ENCODE measurements at places on chromosomes 5 and 9. TPM values are rescaled to one million over a fixed set of nuclear protein-coding genes. Genes with fewer than 3 reads are reported as not detected.

NR2F1 gene
- 231 TPM for polyA plus RNA-seq

TRIP13 gene
- polyA plus RNA-seq = 14.2 TPM

DNA sequence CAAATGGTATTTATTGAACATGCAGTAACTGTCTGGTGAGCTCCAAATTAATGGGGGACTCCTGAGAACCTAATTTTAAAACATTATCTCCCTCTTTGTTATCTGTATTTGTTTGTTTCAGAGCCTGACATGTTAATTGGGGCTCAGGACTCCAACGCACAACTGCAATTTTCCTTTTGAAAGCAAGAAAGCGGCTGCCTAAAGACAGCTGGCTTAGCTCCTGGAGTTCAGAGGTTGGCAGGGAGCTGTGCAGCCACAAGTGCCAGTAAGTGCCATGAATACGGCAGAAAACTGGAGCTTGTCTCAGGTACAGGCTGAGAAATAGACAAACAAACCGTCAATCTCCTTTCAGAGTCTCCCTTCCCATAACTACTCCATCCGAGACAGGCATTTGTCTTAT lies 80.9 kb downstream of the PPP2R2B start:
- DNase-seq = no peak

PIK3R1 gene
- 86.2 TPM for polyA plus RNA-seq

OLFML2A gene
- polyA plus RNA-seq = 23.5 TPM

DNA sequence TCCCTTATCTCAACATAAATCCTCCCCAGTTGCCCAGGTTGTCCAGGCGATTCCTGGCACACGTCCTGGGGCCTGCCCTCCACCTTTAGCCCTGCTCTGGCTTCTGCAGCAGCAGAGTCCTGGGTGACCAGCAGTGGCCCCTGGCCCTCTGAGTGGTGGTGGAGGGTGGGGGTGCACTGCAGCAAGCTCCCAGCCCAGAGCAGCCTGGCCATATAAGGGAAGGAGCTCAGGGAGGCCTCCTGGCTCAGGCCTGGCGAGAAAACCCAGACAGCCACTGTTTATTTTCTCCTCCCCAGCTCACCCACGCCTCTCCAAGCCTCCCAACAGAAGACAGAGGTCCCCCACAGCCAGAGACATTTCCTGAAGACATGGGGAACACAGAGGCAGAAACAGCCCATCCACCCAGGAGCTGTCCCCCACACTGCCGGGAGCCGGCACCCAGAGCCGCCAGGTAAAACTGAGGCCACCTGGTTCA lies 44.7 kb upstream of the IL17B start:
- no peak for DNase-seq

IRX1 gene
- polyA plus RNA-seq = 25.4 TPM

DNA sequence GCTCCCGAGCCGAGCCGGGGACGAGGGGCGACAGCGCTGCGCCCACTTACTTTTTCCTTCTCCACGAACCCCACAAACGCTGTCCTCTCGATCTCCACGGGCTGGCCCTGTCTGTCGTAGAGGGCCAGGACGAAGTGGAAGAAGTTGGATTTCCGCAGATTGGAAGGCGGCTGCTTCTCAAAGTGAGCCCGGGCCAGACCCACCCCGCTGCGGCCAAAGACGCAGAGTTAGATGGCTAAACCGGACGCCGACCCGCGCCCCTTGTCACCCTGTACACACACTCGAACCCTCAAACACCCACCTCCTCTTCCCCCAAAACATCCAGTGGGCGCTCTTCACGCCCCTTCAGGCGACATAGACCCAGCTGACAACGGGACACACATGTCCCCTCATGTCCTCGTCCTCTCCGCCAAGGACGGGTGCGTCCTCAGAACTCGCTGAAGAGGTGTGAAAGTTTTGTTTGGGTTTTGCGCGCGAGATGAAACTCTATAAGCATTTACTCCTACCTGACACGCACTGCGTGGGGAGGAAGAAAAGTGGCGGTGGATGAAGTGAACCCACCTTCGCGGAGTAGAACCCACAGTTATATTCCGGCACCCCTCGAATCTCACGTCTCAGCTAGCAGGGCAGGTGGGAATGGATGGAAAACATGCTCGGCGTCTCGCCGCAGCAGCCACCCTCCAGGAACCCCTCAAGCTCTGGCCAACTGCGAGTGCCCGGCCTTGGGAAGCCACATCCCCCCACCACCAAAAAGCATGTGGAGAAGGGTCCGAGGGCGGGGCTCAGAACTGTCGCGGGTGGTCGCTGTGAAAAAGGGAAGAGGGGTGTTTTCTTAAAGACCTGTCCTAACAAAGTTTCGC lies 2.6 kb downstream of the EBF1 start:
- no peak for DNase-seq

PCDHB3 gene
- polyA plus RNA-seq = 3.7 TPM

LVRN gene
- 0.73 TPM for polyA plus RNA-seq

DNA sequence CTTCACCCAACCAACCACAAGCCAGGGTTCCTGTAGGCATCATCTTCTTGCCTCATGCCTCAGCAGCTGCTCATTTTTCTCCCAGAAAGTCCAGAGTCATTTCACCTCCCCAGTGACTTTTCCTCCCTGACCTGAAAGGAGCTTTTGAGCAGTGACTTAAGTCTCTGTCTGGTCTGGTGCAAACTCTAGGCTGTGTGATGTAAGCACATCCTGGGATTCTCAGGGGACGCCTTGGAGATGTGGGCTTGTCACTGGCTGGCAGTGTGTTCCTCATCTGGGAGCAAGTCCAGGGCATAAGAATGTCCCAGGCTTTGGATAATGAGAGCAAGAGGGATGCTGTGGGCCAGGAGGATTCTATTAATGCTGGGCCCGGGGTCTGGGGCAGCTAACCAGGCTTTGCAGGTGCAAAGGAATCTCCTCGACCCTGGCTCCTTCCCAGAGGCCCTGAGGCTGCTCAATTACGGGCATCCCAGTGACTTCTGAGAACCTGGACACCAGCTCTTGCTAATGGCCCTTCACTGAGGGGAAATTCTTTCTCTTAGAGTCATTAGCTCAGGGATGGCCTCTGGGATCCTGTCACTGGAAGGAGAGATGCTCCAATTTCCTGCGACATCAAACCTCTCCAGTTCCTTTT lies 211.0 kb upstream of the PANK3 start:
- no peak for DNase-seq

DNA sequence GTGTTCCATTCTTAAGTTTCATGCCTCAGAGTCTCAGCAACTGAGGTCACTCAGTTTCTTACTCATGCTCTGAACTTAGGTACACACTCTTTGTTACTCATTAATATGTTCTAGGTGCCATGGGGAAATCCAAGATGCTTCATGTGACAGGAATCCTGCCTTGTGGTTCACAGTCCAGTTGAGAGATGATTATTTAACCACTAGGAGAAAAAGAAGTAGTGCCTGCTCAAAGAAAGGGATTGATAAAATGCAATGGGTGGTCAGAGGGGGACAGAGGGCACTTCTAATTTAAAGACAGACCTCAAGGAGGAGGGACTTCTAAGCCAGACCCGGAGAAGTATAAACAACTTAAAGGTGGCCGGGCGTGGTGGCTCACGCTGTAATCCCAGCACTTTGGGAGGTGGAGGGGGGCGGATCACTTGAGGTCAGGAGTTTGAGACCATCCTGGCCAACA lies 69.0 kb downstream of the UGCG start:
- DNase-seq = no peak

DNA sequence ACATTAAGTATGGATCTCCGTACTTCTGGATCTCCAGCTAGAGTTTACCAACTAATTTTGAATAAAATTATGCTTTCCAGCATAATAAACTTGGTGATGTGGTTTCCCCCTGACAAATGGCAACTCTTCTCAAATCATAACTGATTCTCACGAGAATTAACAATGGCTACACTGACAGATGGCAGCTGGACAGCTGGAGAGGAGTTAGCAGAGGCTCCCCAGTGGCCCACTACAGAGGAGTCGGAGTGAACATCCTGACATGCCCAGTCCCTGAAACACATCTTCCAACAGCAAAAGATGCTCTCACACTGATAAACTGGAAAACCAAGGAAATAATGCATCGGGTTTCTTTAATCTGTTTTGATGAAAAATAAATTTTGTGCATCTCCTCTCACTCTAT lies 239.6 kb downstream of the MAN2A1 start:
- DNase-seq = no peak

BTNL9 gene
- polyA plus RNA-seq = 5.6 TPM

CD274 gene
- 0.62 TPM for polyA plus RNA-seq

RGS3 gene
- polyA plus RNA-seq = 48.6 TPM

DNA sequence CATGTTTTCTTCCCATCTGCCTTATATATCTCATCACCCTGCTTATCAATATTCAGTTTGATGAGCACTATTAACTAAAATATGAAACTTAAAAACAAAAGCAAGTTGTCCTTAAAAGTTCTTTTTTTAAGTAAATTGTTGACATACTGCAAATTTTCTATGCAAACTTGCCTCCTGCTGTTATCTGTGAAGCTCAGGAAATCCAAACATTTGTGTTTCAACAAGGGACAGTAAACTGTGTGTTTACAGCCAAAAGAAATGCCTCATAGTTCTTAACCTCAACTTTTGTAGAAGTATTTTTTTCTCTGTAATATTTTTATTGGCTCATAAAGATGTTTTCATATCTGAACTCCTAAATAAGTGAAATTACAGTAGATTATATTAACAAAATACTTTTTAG lies 7.7 kb upstream of the TTC23L start:
- DNase-seq = no peak

- no peak for DNase-seq
These were observed 117.2 kb downstream of the ARHGEF28 start for GRCh38 chr5:73743161-73743560.

DNA sequence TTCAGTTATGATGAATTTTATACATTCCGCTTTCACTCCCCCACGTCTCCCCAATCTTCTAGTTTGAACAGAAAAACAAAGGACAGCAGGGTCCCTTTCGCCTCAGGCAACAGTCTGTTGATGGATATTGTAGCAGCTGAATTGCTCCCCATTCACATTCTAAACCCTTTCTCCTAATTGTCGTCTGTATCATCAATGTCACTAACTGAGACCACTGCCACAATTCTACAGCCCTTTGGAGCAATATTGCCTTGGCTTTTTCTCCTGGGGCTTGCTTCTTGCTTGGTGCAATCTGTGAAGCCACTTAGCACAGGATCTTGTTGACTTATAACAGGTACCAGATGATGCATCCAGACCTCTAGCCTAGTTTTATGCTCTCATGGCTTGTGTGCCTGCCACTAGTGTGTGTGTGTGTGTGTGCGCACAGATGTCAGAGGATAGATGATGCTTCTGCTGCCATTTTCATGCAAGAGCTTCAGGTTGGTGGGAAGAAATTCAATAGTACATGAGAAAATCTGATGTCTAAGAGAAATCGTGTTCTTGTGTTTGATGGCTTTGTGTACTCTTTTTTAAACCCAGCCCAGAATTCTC lies 195.2 kb upstream of the ISL1 start:
- no peak for DNase-seq

GRCh38 chr9:127503947-127504886 lies 52.9 kb downstream of the LRSAM1 start:
- no peak for DNase-seq

GRCh38 chr5:88248743-88249540 lies 19.7 kb downstream of the TMEM161B start:
- DNase-seq = no peak

DNA sequence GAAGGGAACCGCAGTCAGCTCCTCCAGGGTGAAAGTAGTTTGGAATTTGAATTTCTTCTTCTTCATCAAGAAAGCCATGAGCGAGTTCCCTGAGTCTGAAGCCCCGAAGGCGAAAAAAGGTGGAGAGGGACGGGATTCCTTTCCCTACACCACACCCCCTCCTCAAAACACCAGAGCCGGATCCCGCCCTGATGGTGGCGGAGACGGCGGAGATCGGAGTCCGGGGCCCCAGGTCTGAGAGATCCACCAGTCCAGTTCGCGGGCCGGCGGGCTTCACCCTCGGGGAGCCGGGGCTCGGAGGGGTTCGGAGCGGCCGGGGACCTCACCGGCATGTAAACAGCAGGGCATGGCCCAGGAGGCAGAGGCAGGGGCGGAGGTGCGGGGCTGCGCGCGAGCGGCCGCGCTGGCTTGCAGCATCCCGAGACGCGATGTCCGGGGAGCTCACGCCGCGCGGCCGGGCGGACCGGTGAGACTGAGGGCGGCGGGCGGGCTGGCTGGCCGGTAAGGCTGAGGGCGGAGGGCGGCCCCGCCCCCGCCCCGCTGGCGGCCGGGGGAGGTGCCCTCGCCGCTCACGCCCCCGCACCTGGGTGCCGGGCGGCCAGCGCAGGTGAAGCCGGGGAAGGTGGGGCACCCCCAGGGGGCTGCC lies 606 bp downstream of the EEIG1 start:
- DNase-seq = no peak

ANKRD31 gene
- 0.66 TPM for polyA plus RNA-seq

GRCh38 chr9:107251756-107252322 lies 31.2 kb upstream of the RAD23B start:
- DNase-seq = no peak

NR5A1 gene
- polyA plus RNA-seq = not detected

RGS7BP gene
- 7.3 TPM for polyA plus RNA-seq

GRCh38 chr5:54476682-54477081 lies 21.2 kb downstream of the HSPB3 start:
- DNase-seq = no peak

GRCh38 chr9:121640491-121641223 lies 10.8 kb upstream of the DAB2IP start:
- no peak for DNase-seq

DNA sequence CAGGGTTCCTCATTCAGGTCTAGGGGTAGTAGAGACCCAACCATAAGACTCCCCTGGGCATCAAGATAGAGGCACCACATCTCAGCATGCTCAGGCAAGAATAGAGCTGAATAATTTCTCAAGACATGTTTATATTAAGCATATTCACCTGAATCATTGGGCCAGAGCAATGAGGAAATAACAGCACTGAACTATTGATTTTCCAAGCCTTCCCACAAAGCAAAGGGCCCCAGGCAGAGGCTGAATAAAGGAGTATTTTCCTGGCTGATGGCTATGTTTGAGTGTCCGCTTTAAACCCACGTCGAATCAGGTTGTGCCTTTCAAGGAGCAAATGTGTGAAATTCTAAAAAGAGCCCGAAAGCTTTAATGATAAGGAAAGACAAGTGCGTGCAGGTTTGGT lies 129.2 kb downstream of the HSD17B3 start:
- no peak for DNase-seq

CAPSL gene
- polyA plus RNA-seq = 7.1 TPM

DNA sequence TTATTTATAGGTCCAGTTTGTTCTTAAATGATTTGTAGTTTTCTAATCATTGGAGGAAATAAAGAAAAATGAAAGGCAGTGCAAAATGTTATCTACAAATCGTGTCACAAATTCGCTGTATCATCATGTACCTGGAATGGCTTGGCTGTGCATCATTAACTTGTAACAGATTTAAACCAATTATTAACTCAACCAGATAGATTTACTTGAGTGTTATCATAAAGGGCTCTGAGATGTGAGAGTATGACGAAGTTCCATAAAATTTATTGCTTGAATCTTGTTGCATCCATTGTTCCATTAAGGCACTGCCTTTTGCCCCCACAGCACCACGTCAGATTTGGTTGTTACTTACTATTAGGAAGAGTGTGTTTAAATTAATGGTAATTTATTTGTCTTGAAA lies 23.5 kb downstream of the PCSK5 start:
- DNase-seq = no peak

PIP5KL1 gene
- polyA plus RNA-seq = 2.8 TPM

FOXD4 gene
- polyA plus RNA-seq = 0.42 TPM

DNA sequence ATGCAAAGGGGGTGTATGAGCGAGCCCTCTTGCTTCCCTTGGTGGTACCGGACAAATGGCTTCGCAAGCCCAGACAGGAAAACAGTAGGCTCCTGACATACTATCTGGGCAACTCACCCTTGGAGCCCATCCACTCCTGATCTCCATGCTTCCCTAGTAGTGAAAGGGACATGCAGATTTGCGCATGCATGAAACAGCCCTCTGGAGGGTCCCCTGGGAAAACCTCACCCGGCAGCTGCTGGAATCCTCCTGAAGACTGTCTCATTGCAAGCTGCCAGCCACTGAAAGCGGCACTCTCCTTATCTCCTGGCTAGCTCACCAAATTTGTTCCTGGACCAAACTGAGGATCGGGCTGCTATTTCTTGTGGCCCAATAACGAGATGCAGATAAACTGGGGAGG lies 10.2 kb downstream of the ZNF169 start:
- DNase-seq = no peak

Measured in left renal cortex interstitium (tissue), 4 donors.